MV-4-11 (cell line): ENCODE measurements at places on chromosomes 7 and 10.

DNA sequence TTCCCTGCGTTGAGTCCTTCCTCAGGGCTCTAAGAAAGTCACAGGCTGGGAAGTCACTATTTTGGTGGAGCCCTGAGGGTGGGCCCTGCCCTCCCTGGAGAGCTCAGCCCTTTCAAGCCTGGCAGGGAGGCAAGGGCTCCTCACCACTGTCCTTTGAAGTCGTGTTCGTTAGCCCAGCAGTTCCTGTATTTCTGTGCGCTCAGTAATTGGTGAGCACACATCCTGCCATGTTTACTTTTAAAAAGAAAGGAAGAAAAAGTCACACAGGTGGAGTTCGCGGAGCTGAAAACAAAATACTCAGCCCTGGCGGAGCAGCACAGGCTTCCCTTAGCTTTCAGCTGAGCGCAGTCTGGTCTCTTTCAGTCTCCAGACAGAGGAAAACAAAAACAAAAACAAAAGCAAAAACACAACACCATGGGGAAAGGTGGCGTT lies 37.1 kb downstream of the PRKCQ start:
- DNase-seq = no peak

GRCh38 chr10:75347186-75347585 lies 54.4 kb downstream of the ZNF503 start:
- no peak for DNase-seq

DNA sequence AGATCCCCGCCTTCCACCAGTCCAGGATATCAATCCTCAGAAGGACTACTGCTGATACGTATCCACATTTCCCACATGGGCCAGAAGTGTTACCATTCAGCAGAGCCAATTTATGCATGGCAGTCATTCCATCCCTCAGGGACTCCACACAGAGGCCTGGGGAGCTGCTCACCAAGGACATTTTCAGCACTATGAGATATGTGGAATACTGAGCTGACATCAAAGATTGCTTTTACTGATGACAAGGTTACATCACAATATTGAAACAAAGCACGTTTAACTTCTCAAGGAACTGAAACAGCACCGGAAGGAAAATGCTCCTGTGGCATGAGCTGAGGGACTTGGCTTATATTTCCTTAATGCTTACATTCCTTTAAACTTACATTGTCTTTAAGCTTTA lies 335.1 kb downstream of the BMPER start:
- peak; percentile 51 for DNase-seq

- no peak for DNase-seq
These were observed 23.2 kb downstream of the ABCB4 start for GRCh38 chr7:87452279-87452678.

DNA sequence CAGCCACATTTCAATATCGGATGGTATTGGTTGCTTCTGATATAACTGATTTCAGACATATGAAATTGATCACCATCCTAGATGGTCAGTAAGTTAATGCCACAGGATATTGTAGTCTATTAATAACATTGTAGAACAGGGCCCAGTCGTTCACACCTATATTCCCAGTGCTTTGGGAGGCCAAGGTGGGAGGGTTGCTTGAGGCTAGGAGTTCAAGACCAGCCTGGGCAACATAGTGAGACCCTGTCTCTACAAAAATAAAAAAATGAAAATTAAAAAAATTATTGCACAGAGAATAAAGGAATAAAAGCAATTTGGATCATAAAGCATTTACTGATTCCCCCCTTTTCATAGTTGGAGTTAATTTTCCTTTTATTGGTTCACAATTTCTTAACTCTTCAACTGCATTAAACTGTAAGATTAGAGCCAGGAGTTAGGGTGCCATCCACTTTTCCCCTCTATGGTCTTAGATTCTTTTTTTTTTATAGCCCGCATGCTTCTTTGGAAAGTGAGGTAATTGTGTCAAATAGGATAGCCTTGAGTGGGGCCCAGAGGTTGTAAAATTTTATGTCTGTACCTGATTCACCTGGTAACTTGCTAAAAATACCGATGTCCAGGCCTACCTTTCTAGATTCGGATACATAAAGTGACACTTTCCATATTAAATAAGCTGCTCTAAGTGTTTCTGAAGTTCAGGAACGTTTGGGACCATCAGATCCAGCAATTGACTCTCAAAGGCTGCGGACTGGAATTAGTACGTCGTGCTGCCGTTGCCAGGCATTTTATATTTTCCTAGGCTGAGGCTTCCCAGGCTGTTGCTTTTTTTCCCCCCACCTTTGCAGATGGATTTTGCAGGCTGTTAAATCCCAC lies 24.7 kb downstream of the ADK start:
- DNase-seq = no peak

GRCh38 chr7:38950309-38950708 lies 27.4 kb upstream of the POU6F2 start:
- no peak for DNase-seq

DNA sequence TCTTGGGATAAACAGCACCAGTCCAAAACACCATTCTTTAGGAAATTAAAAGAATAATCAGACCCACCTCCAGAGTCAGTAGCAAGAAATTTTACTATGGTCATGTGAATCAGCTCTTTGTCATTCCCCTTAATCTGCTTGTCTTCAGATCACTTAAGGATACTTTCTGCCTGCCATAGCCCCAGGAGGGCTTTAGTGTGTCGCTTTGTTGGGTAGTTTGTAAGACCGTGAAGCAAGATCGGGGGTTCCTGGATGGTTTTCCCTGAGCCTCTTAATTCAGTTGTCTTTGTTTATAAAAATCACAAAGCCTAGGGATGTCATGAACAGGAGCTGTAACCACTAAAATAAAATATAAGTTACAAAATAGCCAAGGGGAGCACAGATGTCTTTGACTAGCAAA lies 223.6 kb downstream of the RELN start:
- no peak for DNase-seq

GRCh38 chr10:77649333-77650331 lies 12.0 kb upstream of the KCNMA1 start:
- peak; percentile 22 for DNase-seq

DNA sequence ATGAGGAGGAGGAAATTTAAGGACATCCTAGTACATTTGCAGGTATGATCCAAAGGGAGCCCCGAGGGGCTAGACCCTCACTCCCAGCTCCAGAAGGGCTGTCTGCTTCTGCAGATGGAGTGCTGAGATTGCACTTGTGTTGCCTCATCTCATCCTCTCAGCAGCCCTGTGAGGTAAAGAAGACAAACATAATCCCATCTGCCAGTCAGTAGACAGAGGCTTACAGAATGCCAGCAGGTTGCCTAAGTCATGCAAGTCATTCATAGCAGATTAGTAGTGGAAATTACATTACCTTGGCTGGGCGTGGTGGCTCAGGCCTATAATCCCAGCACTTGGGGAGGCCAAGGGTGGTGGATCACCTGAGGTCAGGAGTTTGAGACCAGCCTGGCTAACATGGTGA lies 45.4 kb downstream of the BLVRA start:
- no peak for DNase-seq

- no peak for DNase-seq
These were observed 25.8 kb upstream of the AKR1C3 start for GRCh38 chr10:5068274-5068984.

DNA sequence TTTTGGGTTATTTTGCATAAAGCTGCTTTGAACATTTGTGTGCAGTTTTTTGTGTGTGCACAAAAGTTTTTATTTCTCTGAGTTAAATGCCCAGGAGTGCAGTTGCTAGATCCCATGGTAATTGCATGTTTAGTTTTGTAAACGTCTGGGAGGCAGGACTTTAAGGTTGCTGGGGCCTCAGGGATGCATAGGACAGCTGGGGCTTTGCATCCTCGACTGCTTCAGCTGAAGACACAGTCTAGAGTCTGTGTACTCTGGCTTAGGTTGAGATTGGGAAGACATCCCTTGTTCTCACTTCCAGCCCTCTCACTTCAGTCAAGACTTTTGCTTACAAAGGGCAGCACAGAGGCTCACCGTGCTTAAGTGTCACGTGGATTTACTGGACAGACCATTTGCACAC lies 94.5 kb upstream of the INSYN2A start:
- DNase-seq = no peak

GRCh38 chr10:30893208-30893607 lies 138.5 kb downstream of the ZNF438 start:
- DNase-seq = no peak

GRCh38 chr7:30224511-30225062 lies 59.8 kb upstream of the ZNRF2 start:
- DNase-seq = peak; percentile 99

- DNase-seq = no peak
These were observed 172.0 kb downstream of the DGKI start for GRCh38 chr7:137674551-137675409.

DNA sequence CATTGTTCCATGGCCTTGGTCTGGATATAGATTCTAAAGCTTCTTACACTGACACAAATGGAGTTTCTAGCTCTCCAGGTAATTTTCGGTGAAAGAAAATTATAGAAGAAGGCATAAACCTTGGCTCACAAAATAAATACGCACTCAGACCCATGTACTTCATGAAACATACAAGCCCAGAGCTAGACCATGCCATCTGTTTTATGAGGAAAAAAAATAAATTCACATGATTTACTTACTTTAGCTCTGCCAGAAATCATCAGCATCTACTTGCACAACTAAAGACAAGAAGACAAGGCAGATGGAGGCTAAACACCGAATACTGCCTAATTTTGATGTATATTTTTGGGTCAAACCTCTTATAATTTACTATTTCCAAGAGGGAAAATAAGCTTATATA lies 197.4 kb upstream of the KLF14 start:
- no peak for DNase-seq

DNA sequence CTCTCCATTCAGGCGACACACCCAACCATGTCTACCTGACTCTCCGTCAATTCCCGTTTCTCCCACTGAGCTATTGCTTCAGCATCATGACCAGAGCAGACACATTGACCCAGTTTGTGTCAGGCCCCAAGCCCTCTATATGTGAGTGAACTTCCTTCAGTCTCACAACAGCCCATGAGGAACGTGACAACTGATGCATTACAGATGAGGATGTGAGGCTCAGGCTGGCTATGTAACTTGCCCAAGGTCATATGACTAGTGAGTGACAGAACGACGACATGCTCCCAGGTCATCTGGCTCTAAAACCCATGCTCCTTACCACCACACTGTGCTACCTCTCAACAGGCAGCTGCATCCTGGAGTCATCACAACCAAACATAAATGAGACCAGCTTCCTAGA lies 3.7 kb downstream of the TMEM140 start:
- DNase-seq = peak; percentile 28

GRCh38 chr7:18289788-18290187 lies 205.8 kb upstream of the HDAC9 start:
- no peak for DNase-seq

DNA sequence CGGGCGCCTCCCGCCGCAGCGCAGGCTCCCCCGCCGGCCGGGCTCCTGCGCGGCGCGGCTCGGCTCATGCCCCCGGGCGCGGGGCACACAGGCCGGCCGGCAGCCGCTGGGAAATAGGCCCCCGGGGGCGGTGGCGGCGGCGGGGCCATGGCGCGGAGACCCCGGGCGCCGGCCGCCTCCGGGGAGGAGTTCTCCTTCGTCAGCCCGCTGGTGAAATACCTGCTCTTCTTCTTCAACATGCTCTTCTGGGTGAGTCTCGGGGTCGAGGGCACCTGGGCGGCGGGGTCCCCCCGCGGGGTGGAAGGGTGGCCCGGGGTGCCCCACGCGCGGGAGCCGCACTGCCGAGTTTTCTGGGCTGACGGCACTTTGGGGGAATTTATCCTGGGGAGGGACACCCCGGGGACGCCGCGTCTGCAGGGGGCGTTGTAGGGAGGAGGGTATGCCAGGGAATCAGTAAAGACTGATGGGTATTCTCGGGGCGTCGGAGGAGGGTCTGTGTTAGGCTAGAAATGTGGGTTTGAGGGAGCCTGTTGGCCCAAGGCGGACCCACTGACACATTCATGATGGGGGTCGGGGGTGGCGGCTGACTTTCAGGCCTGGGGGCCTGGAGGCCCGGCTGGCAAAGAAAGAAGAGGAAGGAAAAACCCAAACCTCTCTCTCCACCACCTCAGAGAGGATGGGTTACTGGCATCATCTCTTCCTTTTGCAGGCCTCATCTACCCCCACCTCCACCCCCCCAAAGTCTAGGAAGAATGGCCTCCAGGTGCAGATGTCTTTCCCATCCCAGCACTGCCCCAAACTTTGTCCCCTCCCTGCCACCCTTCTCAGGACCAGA lies 544 bp downstream of the TSPAN33 start:
- DNase-seq = no peak

- DNase-seq = no peak
These were observed 53.5 kb downstream of the PODXL start for GRCh38 chr7:131502810-131503508.

DNA sequence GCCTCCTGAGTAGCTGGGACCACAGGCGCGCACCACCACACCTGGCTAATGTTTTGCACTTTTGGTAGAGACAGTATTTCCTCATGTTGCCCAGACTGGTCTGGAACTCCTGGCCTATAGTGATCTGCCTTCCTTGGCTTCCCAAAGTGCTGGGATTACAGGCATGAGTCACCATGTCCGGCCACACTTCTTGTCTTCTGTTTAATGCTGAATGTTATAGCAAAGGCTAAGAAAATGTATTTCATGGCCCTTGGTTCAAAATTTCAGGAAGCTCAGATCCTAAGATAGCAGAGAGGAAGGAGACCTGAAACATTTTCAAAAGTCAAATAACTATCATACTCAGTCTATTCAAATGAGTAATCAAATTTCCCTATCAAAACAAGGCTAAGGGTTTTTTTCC lies 229.6 kb downstream of the BAMBI start:
- DNase-seq = peak; percentile 5

GRCh38 chr10:123507298-123507697 lies 158.9 kb upstream of the GPR26 start:
- DNase-seq = peak; percentile 58

DNA sequence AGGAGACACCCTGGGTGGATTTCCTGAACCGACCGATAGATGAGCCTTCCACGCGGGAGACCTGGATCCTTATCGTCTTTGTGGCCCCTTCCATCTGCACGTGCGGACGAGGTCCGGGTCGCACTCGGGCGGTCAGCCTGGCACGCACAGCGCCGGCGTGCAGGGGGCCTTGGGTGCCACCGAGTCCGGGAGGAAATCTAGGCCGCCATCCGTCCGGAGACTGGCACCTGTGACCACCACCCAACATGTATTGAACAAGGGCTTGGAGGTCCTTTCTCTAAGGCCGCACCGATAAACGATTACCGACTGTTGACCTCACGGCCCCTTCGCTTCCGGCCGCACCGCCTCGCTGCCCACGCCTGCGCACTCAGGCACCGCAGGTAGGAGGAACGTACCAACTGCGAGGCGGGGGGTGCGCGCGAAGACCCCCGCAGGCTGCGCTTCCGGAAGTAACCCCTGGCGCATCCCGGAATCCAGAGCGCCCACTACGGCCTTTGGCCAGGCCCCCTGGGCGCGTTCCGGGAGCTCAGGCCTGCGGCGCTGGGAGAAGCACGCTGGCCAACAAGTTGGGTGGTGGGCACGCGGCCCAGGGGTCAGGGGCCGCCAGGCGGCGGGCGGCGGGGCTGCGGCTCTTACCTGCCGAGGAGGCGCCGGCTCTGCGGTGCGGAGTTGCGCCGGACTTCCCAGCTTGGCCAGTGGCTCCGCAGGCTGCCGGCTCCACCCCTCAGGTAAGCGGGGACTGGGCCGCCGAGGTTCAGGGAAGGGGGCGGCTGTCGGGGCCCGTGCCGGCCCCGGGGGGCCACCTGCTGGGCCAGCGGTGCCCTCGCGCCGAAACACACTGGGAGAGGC lies at the start of the genes ACTR3C and LRRC61:
Gene ACTR3C (minus strand): TSS at position 713 of the 849 bp plus-strand sequence. CDS start 28,249 bp downstream, outside the sequence.
Gene LRRC61 (plus strand): TSS at position 523 of the 849 bp plus-strand sequence. CDS start 13,507 bp downstream, outside the sequence.
- DNase-seq = no peak
